Esophagus squamous epithelium (tissue), 5 donors: ENCODE measurements at places on chromosomes 13 and 19.

GRCh38 chr19:16614941-16615340, 13.1 kb downstream of the MED26 start:
- no peak for DNase-seq

- DNase-seq: no peak
Measured at GRCh38 chr19:51441410-51442390, 16.6 kb downstream of the SIGLEC8 start.

GRCh38 chr13:94481941-94482340, 2.5 kb upstream of the DCT start:
- no peak for DNase-seq

DNA sequence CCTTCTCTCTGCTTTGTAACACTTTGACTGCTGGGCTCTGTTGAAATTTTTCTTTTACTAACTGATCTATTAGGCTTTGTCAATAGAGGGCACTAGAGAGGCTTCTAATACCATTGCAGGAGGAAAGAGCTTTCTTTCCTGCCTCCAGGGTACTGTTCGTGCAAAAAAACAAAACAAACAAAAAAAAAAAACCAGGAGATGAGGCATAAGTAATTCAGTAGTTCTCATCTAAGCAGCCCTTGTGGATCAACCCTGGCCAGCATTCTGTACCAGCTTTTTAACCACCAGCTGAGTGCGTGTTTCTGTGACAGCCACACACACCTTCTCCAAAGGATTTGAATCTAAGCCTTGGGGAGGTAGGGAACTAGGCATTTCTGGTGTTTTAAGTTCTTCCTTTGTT, 1707.6 kb upstream of the SLC10A2 start:
- no peak for DNase-seq

- no peak for DNase-seq
Measured at GRCh38 chr13:112141643-112142400, 74.9 kb downstream of the SOX1 start.

DNA sequence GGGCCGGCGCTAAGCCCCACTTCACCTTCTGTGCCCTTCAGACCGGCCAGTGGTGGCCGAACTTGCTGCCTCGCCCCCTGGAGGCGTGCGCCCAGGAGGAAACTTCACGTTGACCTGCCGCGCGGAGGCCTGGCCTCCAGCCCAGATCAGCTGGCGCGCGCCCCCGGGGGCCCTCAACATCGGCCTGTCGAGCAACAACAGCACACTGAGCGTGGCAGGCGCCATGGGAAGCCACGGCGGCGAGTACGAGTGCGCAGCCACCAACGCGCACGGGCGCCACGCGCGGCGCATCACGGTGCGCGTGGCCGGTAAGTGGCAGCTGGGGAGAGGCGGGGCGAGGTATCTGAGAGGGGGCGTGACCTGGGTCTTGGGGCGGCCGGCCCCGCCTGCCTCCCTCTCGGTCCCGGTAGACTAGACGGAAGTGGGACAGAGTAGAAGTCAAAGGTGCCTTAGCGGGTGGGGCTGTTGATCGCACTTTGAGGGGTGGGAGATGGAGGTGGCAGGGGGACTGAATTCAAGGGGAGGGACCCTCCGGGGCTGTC, 5.6 kb downstream of the ICAM5 start:
- DNase-seq: no peak

GRCh38 chr13:112954488-112955270, 14.3 kb upstream of the MCF2L start:
- no peak for DNase-seq

GRCh38 chr13:103895835-103896531, 829.8 kb upstream of the SLC10A2 start:
- no peak for DNase-seq

GRCh38 chr19:56671613-56671994, at the start of gene ZNF835:
Gene ZNF835, minus strand, starts transcription at chr19:56671757. Its CDS starts 6,559 bp downstream, at chr19:56665198.
- peak; percentile 28 for DNase-seq

GRCh38 chr19:33450689-33451088, 70.9 kb downstream of the PEPD start:
- DNase-seq: no peak
